Activated T-cell treated with anti-CD3 and anti-CD28 coated beads for 1 hour (primary cell): ENCODE measurements at places on chromosomes 4 and X.
A peak's percentile ranks its signal among the peaks of the same experiment; 100 is the strongest.

- no peak for DNase-seq
Measured at GRCh38 chr4:23861897-23862296, 27.9 kb downstream of the PPARGC1A start.

- no peak for DNase-seq
Measured at GRCh38 chrX:66919280-66919832, 280.5 kb upstream of the EDA2R start.

GRCh38 chr4:169293343-169294176 lies 22.8 kb upstream of the SH3RF1 start:
- DNase-seq: no peak

GRCh38 chr4:48774760-48775710 lies 5.0 kb downstream of the FRYL start:
- DNase-seq: no peak

- no peak for DNase-seq
Measured at GRCh38 chr4:143287572-143287923, 49.1 kb upstream of the GAB1 start.

GRCh38 chrX:19829814-19830213 lies 57.6 kb downstream of the SH3KBP1 start:
- DNase-seq: no peak

DNA sequence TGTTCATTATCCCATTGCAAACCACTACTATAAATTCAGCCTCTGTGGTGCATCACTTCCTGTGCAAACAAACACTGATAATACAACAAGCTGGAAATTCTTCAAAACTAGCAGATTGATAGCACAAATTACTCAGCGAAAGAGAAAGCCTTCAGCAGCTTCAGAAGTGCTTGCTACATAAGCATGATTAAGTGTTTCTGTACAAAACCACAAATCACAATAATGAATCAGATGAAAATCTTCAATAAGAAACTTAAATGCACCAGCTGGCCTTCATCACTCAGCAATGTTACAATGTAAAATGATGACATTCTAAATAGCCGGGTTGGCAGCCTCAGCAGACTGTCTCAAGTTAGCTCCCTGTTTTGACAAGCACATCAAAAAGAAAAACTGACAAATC lies 262.2 kb downstream of the SPOCK3 start:
- DNase-seq: no peak

DNA sequence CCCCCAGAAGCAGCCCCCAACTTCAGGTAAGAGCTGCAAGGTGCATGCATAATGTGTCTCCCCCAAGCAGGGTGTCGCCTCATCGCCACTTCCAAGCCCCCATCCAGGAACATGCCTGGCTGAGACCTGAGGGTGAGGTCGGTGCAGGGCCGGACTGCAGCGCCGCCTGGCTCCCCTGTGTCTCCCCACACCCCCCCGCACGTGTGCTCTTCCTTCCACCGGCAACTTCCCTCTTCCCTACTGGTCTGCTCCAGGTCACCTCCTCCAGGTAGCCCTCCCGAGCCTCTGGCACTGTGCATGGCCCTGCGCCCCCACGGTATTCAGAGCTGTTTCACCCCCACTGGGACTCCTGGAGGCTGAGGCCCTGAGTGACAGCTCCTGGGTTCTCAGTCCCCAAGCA lies 2.2 kb upstream of the BGN start:
- DNase-seq: no peak

GRCh38 chrX:29721152-29721551 lies 494.2 kb upstream of the MAGEB2 start:
- DNase-seq: no peak

DNA sequence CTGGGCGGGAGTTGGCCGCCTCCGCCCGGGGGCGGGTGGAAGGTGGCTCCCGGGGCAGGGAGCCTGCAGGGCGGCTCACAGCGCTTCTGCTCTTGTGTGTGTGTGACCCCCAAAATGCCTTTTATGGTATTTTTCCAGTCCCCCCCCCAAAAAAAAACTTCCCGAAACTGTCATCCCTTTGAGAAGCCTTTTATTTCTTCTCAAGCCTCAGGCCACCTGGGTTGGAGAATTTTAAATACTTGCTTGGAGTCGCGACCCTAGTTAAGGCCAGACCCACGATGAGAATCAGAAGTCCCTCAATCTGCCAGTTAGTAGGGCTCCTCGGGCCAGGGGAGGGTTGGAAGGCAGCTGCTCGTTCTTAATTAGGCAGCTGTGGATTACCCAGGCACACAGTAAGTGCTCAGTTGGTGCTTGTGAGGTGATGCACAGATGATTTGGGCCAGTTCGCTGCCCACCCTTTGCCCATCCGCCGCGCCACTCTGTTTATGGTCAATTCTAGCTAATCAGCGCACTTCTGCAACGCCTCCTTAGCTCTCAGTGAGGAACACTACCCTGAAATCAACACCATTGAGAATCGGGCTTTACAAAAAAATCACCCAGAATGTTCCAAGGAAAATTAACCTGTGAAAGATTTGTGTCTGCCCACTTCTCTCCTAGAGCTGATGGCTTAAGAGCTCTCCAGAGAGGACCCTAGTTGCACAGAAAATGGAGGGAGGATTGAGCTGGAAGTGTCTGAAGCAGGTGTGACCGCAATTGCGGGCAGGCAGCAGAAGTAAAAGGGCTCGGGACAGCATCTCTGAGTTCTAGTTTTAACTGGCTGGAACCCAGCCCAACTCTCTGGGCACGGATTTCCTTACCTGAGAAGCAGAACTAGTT lies 648 bp upstream of the SCD5 start:
- DNase-seq: no peak

GRCh38 chrX:112631892-112632291 lies 47.8 kb downstream of the LHFPL1 start:
- DNase-seq: no peak

- DNase-seq: no peak
Measured at GRCh38 chrX:11555759-11556158, 110.0 kb downstream of the ARHGAP6 start.

DNA sequence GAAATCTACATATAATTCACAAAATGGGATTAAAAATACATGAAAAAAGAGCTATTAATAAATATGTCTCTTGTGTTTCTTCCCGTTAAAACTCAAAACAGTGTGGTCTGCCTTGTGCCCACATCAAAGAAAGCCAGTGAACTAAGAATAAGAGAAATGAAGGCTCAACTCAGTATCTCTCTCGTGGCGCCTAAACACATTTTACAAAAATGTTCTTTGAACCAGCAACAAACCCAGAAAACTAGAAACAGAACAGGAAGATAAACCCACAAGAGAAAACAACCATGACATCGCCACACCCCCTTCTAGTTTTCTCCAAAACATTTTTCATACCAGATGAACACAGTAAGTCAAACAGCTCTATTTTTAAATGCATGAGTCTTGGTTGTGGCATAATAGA lies 130.1 kb downstream of the DCHS2 start:
- no peak for DNase-seq

DNA sequence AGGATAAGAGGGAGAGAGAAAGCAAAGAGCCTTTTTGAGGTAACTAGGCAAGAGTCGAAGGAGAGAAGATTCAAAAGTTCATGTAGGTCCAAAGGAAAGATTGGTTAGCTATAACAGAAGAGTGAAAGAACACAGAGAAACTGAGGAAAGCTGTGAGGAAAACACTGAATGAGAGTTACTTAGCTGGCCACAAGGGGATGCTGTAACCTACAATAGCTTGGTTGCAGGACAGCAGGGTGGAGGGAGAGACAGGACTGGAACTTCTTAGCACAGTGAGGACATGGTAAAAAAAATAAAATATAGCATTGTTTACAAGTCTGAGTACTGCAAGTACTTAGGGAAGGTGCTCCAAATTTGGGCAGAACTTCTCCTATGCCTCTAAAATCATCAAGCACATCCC lies 48.3 kb downstream of the RAI2 start:
- no peak for DNase-seq

- no peak for DNase-seq
Measured at GRCh38 chrX:20217271-20217670, 49.4 kb downstream of the RPS6KA3 start.

DNA sequence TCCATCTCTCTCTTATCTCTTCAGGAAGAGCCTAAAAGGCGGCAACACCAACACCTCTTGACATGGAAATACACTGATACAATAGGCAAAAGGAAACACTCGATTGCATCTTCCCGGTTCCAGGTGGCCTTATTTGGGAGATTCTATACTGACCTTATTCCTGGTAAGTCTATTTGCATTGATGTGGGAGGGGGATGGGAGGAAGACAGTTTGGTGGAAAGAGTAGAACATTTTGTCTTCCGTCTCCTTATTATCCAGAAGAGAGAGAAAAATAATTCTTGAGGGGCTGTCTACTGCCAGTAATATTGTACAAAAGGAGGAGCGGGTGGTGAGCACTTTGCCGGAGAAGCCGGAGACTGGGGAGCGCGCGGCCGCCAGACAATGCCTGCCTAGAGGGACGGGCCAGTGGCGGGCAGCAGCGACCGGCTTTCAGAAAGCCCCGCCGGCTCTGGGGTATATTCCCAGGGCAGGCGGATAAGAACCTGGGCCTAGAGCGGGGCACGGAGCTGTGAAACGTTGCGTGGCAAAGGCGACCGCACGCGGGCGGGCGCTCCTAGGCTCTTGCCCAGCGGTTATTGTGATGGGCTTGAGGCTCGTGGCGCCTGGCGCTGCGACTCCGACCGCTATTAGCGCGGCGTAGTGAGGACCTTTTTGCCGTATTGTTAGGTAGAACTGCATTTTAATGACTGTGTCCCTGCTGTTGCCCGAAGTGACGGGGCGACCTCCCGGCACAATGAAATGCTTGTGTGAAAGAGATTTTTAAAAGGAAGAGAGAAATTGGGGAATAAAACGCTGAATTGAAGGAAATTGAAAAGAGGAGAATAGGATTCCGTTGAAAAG lies 518 bp downstream of the PRDM8 start:
- no peak for DNase-seq

- no peak for DNase-seq
Measured at GRCh38 chrX:105973387-105973739, 65.2 kb downstream of the SERPINA7 start.

DNA sequence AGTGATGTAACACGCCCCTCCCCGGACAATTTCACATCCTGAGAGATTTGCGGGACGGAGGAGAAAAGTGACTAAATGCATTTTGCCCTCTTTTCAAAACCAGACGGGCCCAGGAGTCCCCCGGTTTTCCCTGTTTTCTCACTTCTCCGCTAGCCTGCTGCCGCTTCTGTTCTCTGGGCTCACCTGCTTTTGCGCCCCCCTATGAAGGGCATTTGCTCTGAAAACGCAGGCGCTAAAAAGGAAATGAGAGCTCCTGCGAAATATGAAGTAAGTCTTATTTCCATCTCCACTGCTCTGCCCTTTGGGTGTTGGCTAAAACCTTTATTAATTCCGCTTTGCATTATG lies 613 bp upstream of the TMEM47 start:
- no peak for DNase-seq

DNA sequence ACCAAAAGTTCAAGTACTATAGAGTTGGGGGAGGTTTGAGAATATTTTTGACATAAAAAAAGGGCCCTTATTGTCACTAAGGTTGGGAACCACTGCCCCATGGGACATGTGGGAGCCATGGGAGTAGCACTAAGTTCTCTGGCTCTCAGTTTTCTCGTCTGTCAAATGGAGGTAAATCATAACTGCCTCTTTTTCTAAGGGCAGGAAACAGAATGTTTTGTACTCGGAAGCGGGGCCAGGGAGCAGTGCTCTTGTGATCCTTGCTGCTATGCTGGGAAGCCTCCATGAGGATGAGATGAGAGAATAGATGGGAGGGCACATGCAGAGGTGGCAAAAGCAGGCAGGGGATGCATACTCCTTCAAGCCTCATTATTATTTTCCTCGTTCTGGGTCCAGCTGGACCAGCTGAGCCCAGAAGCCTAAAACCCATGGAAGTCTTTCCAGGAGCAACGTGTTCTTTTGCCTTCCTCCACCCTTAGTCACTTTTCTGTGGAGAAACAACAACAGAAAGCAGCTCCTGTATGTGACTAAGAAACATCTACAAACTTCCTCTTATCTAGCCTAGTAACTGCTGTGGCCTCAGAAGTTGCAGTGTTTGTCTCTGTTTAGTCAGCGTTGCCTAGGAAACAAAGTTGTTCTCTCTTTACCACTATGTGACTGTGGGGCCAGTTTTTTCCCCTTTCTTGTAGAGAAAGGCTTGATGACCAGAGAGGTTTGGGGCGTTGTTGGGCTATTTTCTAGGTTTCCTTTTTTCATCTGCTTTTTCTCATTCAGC lies 64.8 kb downstream of the TSC22D3 start:
- no peak for DNase-seq

DNA sequence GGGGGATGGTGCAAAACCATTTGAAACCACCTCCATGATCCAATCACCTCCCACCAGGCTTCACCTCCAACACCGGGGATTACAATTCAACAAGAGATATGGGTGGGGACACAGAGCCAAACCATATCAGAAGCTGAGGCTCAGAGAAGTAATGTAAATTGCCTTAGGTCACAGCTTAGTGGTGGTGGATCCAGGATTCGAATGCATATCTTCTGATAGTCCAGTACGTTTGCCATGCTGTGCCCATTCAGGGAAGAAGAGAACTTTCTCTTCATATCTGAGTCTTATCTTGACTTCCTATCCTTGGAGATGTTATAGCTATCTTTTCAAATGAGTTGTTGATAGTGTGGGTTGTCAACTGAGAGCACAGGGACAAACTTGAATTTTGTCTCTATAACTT lies 325.5 kb downstream of the ZIC3 start:
- no peak for DNase-seq

- no peak for DNase-seq
Measured at GRCh38 chr4:95087657-95088455, 330.1 kb downstream of the BMPR1B start.

DNA sequence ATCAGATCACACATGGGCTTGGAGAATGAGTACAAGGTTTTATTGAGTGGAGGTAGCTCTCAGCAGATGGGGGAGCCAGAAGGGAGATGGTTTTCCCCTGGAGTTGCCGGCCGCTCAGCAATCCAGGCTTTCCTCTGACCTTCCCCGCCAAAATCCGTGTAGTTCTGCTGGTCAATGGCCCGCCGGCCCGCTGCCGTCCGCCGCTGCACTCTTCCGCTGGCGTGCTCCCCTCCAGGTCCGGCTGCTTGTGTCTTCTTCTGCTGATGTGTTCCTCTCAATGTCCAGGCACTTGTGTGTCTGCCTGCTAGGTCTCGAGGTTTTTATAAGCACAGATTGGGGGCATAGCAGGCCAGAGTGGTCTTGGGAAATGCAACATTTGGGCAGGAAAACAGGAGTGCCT lies 14.4 kb upstream of the MXRA5 start:
- DNase-seq: no peak

DNA sequence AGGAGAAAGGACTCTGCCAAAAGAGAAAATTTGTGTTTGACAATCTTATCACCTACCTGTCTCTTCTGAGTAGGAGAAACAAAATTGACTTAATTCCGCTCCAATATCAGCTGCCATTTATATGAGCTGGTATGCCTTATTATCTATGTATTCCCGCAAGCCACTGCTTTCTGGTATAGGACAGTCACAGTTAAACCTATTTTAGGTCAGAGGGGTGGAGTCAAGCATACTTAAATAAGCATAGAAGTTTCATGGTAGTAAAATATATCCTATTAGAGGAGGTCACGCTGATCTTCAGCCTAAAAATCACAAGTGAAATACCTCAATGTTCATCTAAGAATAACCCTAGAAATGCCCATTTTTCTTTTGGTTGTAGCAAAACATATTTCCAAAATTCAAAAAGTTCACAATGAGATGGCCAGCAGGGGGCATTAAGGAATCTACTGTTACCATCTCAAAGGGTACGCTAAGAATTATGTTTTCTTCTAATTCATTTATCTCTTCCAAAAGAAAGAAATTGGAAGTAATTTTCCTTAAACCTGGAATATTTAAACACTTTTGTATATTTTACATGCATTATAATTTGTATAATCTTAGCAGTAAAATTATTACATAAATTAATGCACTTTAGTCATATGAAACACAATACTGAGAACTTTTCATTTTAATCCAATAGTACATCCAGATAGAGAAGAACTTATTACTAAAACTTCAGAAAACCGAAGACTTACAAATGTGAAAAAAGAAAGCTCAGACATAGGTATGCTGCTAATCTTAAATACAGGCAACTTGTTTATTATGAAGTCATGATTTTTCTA lies 10.5 kb downstream of the PPAT start:
- peak; percentile 35 for DNase-seq
